ENCODE measurements at places on chromosomes 3 and 15. TPM values are rescaled to one million over a fixed set of nuclear protein-coding genes. Genes with fewer than 3 reads are reported as not detected.
A peak's percentile ranks its signal among the peaks of the same experiment; 100 is the strongest.

- DNase-seq: no peak
These were observed 10.0 kb upstream of the USP3 start for GRCh38 chr15:63494408-63494807.

DNA sequence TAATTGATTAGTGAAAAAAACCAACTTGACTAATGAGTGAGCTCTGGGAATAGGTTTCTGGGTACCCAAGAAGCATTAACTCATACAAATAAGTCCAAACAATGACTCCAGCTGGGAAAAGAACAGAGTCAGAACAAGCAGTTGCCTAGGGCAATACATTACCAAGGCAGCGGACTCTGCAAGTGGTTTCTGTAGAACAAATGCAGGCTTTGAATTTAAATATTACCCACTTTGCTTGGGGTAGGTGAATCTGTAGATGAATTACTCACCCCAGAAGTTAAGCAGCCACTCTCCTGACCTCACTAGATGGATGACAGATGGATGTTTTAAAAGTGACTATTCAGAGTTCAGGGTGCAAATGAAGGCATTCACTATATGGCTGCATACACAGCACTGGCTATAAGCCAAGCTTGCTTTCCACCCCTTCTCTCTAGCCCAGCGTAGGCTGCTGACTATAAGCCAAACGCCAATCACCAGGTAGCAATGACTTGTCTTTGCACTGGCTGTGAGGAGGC is 73.1 kb upstream of the BHLHE40 start:
- DNase-seq: no peak

- no peak for DNase-seq
These were observed 85.6 kb upstream of the PIAS1 start for GRCh38 chr15:67968564-67968963.

- no peak for DNase-seq
These were observed 65.3 kb downstream of the BLM start for GRCh38 chr15:90782442-90782841.

- peak; percentile 31 for DNase-seq
These were observed 470.4 kb downstream of the ROBO1 start for GRCh38 chr3:79297245-79297960.

- DNase-seq: no peak
These were observed 601.0 kb downstream of the EDEM1 start for GRCh38 chr3:5788496-5788895.

GRCh38 chr3:192710366-192710765 is 17.0 kb downstream of the FGF12 start:
- no peak for DNase-seq

- no peak for DNase-seq
These were observed 141.7 kb upstream of the MBNL1 start for GRCh38 chr3:152127058-152127457.

- DNase-seq: no peak
These were observed 289.9 kb upstream of the RASGRP1 start for GRCh38 chr15:38854506-38854905.

GRCh38 chr15:41695750-41696436 is 35.7 kb downstream of the MGA start:
- DNase-seq: peak; percentile 77

- no peak for DNase-seq
These were observed 128.8 kb downstream of the GRM7 start for GRCh38 chr3:6989608-6990291.

DNA sequence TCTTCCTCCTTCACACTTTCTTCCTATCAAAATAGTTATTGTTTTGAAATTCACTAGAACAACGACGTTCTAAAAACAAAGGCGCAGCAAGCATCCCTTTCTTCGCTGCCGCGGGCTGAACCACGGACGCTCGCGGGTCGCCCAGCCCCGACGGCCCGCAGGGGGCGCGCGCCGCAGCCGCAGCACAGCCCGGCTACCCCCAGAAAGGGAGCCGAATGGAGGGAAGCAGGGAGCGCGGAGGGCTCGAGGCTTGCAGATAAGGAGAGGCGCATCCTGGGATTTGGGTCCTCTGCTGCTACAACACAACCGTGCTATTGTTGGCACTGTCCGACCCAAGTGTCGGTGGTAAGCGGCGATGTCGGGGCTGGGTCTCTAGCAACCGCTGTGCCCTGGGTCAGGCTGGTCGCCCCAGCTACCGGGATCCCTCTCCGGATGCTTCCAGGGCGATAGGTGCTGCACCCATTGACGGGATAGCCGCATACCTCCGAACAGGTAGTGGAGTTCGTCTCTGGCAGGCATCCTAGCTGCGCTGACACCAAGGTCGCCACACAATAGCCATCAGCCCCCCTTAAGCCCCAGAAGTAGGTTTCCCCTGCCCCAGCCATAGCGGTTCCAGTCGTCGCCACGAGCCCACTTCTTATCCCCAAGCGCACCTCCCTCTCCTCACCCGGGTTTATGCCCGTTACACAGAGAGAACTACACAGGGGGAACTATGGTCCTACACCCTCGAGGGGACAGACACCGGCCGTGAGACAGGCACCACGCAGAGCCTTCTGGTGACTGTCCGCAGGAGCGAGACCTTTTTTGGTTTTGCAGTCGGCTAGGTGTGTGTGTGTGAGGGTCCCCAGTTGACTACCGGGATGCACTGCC is 6.0 kb downstream of the ONECUT1 start:
- peak; percentile 17 for DNase-seq

DNA sequence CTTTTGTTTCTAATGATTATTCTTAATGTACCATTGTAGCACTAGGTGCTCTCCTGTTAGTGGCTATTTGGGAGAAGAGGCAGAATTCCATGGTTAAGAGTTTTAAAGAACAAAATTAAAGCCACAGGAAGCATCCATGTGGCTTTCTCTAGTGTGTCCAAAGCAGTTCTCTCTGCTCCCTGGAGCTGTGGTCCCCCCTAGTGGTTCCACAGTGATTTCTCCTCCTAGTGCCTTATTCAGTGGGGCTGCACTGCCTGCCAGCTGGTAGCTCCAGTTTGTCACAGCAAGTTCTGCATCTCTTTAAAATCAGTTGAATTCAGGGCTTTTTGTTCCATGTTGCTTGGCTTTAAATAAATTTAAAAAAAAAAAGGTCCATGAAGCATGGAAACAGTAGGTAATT is 39.6 kb upstream of the FAM98B start:
- peak; percentile 53 for DNase-seq

- no peak for DNase-seq
These were observed 102.0 kb downstream of the SNRPN start for GRCh38 chr15:25056484-25057425.

GRCh38 chr15:27767918-27768640 is 331.0 kb downstream of the OCA2 start:
- DNase-seq: no peak

GRCh38 chr3:141796889-141797781 is 33.9 kb downstream of the GRK7 start:
- DNase-seq: peak; percentile 87

Gene FBXO40
- not detected for total RNA-seq

Gene FAM162A
- 23.4 TPM for total RNA-seq

Gene GOLGA8K
- 3.8 TPM for total RNA-seq

Gene SLC15A2
- 0.60 TPM for total RNA-seq

Gene CYP8B1
- not detected for total RNA-seq

Gene GOLGA8S
- 0.55 TPM for total RNA-seq

Gene GP9
- total RNA-seq: not detected

Gene CFAP161
- total RNA-seq: 0.65 TPM

Gene PRSS50
- total RNA-seq: not detected

Gene GHRL
- not detected for total RNA-seq

Gene CSTA
- total RNA-seq: not detected

Gene GPR156
- total RNA-seq: 0.27 TPM

Gene SLC7A14
- 0.07 TPM for total RNA-seq

Gene COLQ
- 2.3 TPM for total RNA-seq
